ENCODE measurements at places on chromosomes 16 and 17. TPM values are rescaled to one million over a fixed set of nuclear protein-coding genes. Genes with fewer than 3 reads are reported as not detected.

GRCh38 chr16:56869513-56870275 is 4.7 kb downstream of the SLC12A3 start:
- DNase-seq: no peak

DNA sequence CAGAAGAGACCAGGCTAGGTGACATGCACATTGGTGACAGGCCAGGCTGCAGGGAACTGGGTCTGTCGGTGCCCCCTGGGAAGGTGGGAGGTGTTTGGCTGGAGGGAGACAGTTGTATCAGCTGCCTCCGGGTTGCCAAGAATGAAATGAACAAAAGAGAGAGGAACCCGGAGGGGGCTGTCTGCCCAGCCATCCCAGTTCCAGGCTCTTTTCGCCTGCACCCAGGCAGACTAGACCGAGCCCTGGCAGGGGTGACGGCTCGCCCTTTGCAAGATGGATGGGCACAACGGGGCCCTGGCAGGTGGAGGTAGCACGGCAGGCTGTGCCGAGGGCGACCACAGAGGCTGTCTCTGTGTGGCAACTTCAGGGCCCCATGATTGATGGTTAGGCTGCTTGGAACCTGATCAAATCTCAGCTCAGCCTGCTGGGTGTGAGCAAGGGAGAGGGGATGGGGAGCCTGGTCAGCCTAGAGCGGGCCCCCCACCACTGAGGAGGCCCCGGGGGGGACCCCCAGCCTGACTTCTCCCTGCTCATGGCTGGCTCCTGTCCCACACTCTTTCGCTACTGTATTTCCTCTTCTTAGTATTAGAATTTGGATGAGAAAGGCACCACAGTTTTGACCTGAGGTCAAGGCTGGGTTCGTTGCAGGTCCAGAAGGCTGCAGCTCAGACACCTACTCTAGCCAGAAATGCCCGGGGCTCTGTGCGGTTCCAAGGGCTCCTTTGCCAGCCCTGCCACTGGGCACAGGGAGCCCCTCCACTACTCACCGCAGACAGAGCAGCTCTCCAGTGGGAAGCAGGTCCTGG is 118.9 kb upstream of the CHMP6 start:
- no peak for DNase-seq

GRCh38 chr17:49553676-49554335 is 21.9 kb upstream of the NXPH3 start:
- no peak for DNase-seq

DNA sequence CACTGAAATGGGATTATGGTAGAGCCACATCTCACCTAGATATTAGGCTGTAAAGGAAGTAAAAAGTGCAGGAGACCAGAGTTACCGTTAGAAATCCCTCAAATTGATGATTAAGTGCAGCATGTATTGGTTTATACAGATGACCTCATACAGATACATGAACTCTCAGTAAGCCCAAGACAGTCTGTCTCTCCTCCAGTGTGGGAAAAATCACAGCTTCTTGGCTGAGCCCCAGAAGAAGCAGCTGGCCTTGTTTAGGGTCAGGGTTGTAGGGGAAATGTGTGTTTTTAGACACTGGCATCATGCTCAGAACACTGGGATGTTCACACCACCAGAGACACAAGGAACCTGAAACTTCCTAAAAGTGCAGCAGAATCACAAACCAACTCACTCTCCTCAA is 135.9 kb downstream of the KATNIP start:
- DNase-seq: no peak

GRCh38 chr16:70476272-70477020 is 22.1 kb downstream of the FCSK start:
- peak; percentile 63 for DNase-seq

GRCh38 chr16:20822521-20823325 is 16.4 kb downstream of the REXO5 start:
- no peak for DNase-seq

DNA sequence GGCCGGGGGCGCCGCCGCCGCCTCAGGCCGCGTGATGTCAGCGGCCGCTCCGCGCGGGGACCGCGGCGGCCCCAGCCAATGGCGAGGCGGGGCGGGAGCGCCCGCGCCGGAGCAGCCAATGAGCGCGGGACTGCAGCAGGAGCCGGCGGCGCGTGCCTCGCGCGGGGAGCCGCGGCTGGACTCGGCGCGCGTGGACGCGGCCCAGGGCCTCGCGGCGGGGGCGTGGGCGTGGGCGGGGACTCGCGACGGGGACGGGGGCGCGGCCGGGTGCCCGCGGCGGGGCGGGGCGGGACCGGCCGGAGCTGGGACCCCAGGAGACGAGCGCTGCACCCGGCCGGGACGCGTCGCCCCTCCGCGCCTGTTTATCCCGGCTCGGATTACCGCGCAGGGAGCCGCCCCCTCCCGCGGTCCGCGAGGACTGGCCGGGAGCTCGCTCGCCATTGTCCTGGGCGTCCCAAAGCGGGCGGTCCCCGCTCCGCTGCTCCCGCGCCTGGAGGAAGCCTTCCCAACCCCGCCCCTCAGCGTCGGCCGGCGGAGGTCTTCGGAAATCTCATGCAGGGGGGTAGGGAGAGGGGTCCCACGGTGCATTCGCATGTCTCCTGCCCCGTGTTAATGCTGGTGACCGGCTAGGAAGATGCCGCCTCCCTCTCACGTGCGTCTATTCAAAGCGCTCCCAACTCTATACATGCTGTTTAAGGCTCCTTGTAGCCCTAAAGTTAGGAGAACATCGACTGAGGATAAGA is at the start of gene RNF157:
TSS of gene RNF157 (minus strand) at position 33 of the 743 bp plus-strand sequence. CDS start 253 bp downstream, outside the sequence.
- DNase-seq: no peak

DNA sequence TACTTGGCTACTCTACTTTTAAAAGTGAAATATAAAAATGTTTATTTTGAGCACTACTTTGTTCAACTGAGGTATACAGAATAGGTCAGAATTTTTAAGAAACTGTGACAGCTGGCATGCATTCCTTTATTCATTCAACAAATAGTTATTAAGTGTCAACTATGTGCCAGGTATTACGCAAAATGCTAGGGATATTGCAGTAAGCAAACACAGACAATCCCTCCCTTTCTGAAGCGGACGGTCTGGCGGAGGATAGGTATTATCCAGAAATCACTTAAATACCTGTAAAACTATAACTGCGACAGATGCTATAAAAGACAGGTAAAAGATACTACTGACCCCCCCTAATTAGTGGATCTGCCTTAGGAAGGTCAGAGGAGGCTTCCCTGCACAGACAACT is 26.1 kb downstream of the METTL16 start:
- DNase-seq: no peak

DNA sequence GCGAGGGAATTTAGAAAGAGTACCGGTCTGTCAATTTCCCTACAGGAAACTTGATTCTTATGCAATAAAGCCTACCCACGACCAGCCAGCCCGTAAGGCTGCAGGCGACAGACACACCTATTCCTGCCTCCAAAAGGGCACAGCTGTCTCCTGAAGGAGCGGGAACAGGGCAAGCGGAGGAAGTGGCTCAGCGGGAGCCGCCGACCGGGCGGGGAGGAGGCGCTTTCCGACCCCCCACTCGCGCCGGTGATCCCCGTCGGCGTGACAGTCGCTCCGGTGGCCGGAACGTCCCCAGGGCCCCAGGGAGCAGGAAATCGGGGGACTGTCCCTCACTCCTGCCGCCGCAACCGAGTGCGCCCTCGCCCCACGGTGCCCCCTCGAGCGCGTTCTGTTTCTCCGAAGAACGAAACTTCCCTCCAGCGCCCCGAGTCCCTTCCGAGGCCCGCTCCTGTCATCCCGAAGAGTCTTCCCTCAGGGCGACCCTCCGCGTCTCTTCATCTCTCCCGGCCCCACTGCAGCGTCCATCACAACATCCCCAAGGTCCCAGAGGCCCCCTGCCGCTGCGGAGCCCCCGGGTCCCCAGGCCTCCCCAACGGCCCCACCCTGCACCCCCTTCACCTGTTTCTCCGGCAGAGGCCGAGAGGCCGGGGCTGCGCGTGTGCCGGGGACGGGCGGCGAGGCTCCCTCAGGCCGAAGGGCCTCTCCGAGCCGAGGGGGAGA is 421 bp downstream of the STAT3 start:
- DNase-seq: no peak

Gene IGFALS
- 0.96 TPM for total RNA-seq

Gene KRTAP9-8
- not detected for total RNA-seq

Data from umbilical cord (tissue), 2 donors.